ENCODE measurements at places on chromosomes 16 and 17.

- no peak for DNase-seq
Observed at GRCh38 chr17:17921192-17922069, 50.8 kb downstream of the TOM1L2 start.

DNA sequence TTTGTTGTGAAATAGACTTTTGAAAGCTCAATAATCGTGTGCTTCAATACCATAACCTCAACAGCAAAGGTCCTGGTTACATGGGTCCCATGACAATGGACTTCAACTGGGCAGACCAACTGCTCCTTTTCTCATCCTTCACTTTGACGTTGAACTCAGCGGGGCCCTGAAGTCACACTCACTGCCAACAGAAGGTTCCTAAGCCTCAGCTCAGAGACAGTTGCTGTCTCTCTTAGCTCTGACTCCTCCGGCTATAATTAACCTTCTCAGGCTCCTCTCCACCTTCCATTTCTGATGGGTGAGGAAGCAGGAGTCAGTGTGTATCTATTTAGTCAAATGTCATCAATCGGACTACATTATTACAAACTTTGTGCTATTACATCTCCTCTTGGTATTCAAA lies 23.8 kb downstream of the MPP3 start:
- no peak for DNase-seq

DNA sequence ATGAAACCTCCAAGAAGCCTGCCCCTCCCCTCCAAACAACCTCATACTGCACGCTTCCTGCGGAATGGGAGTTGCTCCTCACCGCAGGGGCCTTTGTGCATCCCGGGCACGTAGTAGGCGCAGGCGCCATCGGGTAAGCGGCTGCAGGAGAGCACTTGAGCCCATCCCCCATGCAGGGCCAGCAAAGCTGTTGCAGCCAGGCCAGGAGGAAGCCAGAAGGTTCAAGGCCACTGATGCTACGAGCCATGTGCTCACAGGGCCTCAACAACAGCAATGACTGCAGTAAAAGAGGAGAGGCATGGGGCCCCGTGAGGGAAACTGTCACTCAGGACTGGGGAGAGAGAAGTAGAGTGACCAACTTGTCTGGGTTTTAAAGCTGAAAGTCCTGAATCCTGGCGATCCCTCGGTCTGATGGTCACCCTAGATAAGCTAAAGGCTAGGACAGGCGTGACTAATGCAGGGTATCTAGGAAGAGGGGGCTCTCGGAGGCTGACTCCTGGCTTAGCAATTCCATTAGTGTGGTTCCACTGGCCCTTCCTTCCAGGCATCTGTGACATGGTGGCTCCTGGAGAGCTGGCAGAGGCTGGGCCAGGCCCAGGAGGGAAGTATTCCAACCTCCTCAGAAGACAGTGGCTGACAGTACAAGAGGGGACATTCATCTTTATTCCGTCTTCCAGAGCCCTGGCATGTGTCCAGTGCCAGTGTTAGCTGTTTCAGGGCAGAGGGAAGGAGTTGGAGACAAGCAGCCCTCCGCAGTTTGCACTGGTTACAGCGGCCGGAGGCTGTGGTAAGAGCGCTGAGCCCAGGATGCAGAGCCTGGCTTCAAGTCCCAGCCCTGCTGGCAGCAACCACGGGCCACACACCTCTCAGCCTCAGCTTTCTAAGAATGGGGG lies 20.8 kb downstream of the GOSR2 start:
- peak; percentile 29 for DNase-seq

GRCh38 chr17:64250233-64250835 lies 12.7 kb downstream of the TEX2 start:
- no peak for DNase-seq

DNA sequence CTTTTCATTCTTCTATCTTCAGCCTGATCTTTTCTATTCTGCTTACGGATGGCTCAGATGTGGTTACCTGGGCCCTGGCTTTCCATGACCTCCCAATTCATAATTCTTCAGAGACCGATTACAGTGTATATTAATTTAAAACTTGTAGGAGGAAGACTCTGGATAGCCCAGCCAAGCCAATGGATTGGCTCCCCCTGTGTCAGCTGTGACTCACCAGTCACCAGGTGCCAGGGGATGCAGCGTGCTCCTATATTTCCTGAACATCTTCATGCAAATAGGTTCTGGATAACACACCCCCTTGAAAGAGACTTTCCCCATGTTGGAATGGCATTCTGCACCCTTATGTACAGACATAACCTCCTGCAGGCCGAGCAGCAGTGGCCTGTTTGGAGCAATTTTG lies 208.3 kb upstream of the WSCD1 start:
- DNase-seq, result no peak

DNA sequence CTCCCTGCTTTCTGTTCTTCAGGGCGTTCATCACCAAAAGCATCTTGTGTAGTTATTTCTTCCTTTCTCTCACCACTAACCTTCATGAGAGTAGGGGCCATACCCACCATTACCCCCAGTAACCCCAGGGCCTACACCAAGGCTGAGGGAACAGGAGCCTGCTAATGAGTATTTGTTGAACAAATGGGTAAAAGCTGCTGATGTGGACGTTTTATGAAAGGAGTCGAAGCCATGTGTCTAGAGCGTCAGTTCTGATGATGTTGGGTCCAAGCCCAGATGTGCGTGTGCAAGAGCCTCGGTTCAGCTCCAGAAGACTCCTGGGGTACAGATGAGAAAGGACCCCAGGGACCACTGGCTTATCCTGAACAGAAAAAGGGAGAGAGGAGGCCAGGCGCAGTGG lies 77.1 kb upstream of the TBC1D3K start:
- no peak for DNase-seq

GRCh38 chr16:57721356-57722209 lies 14.0 kb upstream of the KATNB1 start:
- no peak for DNase-seq

GRCh38 chr16:77794586-77794985 lies 6.2 kb downstream of the VAT1L start:
- DNase-seq, result no peak

DNA sequence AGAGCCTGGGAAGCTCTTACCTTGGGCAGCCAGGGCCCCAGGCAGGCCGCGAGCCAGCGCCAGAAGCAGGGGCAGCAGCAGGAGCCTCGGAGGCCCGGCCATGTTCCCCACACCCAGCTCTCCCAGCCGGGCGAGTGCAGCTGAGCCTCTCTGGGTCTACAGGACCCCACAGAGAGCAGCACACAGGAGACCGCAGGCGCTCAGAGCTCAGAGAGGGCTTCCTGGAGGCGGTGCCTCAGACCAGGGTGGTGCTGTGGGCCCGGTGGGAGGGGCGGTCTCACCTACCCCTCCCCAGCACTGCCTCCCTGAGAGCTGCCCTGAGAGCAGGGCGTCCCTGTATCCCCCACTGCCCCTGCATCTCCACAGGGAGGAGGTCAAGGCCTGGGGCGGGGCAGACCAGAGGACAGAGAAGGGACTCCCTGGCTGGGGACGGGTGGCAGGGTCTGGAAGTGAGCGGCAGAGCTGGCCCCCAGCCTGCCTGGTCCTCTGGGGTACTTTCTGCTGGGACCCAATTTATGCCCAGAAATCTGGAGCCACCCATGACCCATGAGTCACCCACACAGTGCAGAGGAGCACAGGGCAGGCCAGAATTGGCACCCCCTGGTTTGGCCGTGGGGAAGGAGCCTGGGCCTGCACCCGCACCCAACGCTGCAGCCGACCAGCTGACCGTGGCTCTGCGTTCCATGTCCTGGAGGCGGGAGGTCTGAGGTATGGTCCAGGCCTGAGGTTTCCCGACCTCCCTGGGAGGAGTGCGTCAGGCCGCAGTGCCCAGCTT lies at the start of gene CD7:
TSS of gene CD7 (minus strand) at position 215 of the 775 bp plus-strand sequence. CDS start at position 102, 113 bp downstream.
- DNase-seq, result peak; percentile 79

GRCh38 chr16:30609002-30609925 lies 925 bp downstream of the ZNF689 start:
- DNase-seq, result peak; percentile 57

GRCh38 chr17:1686086-1686485 lies 1.4 kb upstream of the PRPF8 start:
- DNase-seq, result no peak

DNA sequence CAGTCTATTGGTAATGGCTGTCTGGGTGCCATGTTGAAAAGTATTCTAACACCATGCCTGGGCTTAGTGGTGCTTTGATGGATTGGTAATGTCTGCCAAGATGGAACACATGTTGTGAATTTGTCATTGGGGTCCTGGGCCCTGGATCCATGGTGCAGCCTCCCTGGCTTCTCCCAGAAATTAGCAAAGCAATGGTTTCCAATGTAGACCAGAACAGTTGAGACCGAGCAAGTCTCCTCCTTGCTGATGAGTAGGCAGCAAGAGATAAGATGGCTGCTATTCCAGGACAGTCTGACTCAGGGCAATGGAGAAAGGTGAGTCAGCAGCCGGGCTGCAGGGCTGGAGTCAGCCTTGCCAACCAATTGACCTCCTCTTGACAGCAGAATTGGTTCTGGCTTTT lies 30.8 kb downstream of the GPR139 start:
- DNase-seq, result no peak

DNA sequence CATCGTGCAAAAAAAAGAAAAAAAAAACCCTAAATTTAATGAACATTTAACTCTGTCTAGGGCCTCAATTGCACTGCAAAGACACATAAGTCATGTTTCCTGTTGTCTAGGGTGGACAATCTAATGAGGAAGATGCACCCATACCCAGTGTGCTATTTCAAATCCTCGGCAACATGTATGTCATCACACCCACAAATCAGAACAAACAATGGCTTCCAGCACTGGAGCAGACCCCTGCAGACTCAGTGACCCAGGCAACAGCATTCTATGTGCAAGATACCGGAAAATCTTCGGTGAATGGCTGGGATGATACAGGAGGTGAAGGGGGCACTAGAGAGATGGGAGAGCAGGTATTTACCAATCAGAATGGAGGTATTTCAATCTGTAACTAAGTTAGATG lies 221.7 kb upstream of the XYLT1 start:
- no peak for DNase-seq

DNA sequence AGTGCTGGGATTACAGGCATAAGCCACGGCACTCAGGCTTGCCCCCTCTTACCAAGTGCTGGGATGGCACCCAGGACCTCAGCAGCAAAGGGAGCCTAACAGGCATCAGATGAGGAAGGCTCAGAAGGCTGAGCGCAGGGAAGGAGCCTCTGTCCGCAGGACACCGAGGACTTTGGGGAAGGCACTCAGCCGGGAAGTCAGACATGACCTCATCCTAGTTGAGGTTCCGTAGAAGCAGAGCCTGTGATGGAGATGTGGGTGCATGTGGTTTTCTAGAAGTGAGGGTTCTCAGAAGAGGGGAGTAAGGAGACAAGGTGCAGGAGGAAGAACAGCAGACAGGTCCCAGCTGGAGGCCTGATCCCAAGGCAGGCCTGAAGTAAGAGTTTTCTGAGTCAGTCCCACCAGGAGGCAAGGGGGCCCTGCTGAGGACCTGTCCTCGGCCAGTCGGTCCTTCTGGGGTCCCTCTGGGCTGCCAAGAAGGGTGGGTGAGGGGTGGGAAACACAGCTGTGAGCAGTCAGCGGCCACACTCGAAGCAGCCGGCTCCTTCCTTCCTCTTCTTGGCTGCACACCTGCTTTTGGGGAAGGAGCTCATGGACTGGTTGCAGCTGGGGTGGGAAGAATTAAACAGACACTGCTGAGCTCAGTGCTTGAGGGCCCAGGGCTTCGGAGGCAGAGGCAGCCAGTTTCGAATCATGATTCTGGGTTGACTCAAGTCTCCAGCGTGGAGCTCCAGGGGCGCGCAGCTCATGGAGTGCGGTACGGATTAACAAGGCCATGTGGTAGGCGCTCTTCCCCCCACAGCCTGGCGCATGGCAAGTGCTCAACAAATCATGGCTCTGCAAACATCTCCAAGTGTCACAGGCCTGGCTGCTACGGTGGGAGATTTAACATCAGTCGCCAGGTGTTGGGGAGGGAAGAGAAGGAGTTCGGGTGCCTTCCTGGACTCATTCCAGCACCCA lies 38.9 kb upstream of the SNN start:
- DNase-seq, result no peak

DNA sequence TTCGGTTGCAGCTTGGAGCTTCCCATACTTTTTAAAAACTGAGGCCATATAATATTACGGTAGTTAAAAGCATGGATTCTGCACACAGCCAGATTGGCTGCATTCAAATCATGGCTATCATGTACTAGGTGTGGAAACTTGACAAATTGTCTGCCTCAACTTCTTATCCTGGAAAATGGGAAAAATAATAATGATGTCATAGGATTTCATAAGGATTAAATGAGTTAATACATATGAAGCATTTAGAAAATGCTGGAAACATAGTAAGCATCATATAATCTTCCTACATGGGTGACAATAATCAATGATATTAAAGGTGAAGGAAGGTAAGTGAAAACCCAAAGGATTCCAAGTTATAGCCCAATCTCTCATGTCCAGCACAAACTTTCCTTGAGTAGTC lies 588.5 kb upstream of the HSBP1 start:
- DNase-seq, result no peak

DNA sequence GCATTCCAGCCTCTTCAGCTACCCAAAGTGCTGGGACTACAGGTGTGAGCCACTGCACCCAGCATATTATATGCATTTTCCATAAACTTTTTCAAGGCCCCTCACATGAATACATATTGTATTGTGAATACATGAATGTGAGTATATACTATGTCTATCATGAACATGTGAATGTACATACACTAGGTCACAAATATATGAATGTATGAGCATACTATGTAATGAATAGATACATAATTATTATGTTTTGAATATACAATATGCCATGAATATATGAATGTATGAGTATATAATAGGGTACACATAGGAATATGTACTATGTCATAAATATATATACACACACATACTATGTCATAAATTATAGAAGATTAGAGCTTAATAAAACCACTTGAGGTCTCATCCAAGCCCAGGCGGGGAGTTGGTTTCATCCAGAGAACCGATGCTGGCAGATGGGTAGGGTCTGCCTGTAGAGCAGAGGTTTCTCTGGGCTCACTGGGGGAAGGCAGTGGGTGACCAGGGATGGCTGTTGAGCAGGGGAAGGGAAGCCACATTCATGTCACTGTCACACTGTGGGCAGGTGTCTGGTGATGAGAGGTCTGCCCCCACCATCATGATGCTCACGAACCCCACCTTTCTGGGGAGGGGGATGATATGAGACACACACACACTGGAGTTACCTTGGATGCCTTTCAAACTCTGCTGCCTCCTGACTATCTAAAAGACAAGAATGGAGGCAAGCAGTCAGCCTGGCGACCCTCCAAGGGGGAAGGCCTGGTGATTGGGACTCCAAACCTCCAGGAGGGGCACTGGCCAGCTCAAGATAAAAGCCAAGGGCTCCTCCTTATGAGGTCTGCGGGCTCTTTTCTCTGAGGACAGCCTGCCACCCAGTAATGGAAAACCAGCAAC lies 7.3 kb downstream of the C16orf95 start:
- no peak for DNase-seq

DNA sequence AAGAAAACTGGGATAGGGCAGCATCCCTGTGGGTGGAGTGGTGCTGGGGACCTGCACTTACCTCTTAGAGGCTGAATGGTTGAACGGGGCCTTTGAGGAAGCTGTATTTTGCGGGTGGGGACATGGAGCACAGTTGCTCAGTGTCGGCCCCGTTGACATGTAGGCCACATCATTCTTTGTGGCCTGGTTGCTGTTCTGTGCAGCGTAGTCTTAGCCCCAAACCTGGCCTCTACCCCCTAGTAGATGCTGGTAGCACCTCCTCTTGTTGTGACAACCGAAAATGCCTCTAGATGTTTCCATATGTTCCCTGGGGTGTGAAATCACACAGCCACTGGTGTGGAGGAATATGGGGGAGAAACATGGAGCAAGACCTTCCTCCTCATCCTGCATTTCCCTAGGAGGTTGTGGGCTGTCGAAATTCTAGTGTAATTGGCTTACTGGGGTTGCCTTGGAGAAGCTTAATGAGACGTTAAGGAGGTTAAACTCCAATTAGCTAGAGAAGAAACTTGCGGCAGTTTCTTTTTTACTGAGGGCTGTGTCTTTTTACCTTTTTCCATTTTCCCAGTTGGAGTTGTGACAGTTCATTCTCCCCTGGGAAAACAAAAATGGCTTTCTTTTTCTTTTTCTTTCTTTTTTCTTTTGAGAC lies 9.4 kb downstream of the ABCC1 start:
- no peak for DNase-seq
